ENCODE measurements at places on chromosomes 5 and 9.

GRCh38 chr5:117020999-117021398, 446.4 kb upstream of the SEMA6A start:
- DNase-seq = no peak

GRCh38 chr5:150135557-150136304, 19.9 kb downstream of the PDGFRB start:
- no peak for DNase-seq

DNA sequence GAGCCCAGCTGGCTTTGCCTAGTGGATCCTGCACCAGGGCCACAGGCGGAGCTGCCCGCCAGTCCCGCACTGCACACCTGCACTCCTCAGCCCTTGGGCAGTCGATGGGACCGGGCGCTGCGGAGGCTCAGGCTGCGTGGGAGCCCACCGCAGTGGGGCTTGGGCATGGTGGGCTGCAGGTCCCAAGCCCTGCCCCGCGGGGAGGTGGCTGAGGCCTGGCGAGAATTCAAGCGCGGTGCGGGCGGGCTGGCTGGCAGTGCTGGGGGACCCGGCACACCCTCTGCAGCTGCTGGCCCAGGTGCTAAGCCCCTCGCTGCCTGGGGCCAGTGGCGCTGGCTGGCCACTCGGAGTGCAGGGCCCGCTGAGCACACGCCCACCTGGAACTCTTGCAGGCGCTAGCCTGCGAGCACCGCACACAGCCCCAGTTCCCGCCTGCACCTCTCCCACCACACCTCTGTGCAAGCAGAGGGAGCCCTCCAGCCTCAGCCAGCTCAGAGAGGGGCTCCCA, 125.7 kb upstream of the OTULINL start:
- DNase-seq = no peak

DNA sequence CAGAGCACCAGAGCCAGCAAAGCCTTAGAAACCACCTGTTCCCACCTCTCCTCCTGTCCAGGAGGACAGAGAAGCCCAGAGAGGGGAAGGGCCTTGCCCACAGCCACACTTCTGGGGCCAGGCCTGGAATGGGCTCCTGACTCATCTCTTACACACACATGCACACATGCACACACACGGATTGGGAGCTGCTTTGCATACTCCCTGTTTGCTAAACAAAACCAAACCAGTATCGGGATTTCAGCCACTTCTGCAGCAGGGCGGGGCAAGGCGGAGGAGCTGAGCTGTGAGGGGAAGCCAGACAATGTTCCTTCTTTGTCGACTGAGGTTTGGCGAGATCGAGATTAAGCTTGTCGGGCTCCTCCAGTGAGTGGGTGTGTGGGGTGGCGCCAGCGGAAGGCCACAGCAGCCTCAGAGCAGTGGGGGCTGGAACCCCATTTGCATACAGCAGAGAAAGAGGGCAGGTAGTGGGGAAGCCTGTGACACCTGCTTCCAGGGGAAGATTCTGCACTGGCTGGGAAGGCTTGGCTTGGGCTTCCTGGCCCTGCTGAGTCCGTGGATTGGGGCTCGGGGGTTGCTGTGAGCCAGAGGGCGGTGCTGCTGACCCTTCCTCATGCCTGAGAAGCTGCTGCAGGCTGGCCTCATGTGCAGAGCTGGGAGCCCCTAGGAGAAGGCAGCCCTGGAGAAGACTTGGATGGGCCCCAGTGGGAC, 16.1 kb downstream of the GFI1B start:
- DNase-seq = peak; percentile 94

DNA sequence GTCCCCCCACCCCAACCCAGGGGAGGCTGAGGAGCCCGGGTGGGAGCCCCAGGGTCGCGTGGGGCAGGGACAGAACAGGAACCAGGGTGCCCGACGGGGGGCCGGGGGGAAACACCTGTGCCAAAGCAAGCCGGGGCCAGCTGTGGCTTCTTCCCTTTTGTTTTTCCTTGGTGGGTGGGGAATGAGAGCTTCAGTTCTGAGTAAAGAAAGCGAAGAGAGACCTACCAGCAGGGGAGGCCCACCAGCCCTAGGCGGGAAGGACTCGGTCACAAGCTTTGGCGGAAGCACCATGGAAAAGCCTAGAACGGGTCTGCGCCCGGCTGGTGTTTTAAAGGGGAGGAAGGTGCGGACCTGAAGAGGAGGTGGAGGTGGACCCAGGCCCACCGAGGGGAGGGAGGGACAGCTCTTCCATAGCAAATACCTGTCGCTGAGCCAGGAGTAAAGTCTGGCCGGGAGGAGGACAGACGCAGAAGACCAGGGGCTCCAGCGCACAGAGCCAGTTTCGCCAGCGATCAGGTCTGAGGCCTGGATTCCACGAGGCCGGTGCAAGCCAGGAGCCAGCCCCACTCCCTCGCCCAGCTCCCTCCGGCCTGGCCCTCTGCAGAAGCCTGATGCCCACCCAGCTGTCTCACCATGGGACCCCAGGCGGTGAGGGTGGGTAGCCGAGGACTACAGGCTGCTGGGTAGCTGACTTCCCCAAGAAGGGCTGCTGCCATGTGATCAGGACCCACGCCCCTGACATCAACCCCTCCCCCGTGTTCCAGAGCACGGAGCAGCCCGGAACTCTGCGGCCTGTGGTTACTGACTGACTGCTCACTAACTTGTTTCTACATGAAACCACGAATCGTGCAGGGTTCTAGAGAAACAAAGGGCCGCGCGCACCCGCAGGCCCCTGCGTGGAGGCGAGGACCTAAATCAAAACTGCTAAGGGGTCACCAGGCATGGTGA, 849 bp upstream of the MGAT1 start:
- peak; percentile 56 for DNase-seq

Data from epithelial cell of prostate (primary cell).